ENCODE measurements at places on chromosomes 11 and 22.

- no peak for DNase-seq
These were observed 925.1 kb upstream of the TENM4 start for GRCh38 chr11:80365980-80366379.

- DNase-seq: no peak
These were observed 280.4 kb downstream of the DCDC1 start for GRCh38 chr11:31089117-31089516.

DNA sequence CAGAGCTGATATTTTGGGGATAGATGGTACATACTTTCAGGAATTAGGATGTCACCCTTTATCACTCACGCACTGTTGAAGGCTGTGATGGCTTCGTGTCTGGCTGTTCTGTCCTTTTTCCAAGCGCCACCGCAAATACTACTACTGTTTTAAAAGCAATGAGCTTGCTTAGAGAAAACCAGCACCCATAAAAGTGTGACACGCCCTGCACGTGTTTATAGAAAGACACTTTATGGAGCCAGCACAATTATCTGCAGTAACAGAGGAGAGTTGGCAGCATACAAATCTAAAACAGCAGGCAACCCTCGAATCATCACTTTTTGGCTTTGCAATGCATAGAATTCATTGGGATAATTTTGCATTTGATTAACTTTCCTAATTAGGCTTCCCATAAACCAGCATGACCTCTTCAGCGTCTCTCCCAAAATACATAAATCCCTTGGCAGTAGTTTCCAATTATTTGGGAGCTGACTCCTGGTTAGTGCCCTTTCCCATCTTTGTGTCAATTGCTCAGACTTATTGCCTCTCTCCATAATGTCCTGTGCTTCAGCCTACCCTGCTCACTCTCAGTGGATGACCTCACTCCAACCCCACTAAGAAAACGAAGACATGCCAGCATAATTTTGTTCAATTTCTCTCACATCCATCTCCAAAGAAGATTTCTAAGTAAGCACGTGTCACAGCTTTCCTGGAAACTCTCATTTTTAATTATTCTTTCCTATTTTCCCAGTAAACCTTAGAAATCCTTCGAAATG is 118.7 kb upstream of the LARGE1 start:
- no peak for DNase-seq

- no peak for DNase-seq
These were observed 276.8 kb upstream of the SESN3 start for GRCh38 chr11:95507794-95508193.

DNA sequence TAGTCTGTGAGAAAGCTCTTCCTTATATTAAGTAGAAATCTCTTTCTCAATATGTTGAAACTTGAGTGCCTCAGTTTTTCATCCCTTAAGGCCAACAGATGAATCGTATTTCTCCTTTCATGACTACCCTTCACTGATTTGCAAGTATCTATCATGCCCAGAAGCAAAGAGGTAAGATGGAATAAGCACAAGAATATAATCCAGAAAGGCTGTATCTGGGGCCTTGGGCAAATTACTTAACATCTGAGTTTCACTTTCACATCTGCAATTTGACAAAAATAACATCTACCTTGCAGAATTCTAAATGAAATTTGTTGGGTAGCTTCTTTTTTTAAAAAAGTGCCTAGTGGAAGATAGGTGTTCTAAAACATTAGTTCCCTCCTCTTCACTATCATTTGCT is 552.4 kb upstream of the ANO5 start:
- DNase-seq: no peak

DNA sequence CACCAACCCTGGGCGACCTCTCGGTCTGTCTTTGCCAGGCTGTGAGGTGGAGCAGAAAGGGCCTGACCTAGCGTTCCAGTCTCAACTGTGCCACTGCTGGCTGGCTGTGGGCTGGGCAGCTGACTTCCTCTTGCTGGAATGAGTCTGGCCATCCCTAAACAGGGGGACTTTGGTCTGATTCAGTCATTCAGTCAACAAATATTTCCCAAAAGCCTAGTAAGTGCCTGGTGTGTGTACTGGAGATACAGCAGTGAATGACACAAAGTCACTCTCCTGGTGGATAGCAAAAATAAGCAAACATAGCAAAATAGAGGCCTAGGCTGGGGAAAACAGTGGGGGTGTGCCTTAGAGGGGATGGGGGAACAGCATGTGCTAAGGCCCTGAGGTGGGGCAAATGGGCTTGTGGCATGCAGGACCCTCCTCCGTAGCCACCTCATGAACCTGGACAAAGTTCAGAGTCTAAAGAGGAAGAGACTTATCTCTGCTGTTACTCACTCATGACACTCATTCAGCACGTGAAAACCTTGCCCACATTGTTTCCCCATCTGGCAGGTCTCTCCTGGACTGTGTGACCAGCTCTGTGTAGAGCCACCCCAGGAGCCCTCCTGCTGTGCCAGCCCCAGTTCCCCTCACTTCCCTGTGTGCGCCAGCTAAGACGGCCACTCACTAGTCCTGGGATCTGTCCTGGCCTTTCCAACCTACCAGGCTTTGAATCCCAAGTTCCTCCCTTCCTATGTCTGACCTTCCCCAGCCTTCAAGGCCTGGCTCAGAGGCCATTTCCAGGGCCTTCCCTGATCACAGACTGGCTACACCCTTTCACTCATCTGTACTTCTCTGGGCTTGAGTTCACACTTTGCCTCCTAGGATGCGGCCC is 4.7 kb downstream of the GUCD1 start:
- DNase-seq: no peak

- no peak for DNase-seq
These were observed 380.8 kb upstream of the CADM1 start for GRCh38 chr11:115884800-115885534.

DNA sequence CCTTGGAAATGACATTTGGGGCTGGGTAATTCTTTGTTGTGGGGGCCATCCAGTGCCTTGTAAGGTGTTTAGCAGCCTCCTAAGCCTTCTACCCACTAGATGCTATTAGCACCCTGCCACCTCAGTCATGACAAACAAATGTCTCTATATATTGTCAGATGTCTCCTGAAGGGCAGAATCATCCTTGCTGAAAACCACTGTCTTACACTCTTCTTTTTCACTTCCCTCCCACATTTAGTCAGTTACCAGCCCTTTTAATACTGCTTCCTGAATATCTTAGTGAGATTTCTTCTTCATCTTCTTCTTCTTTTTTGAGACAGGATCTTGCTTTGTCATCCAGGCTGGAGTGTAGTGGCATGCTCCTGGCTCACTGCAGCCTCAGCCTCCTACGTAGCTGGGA is 33.1 kb downstream of the TNRC6B start:
- DNase-seq: no peak

GRCh38 chr11:131579932-131580387 is 209.5 kb downstream of the NTM start:
- peak; percentile 47 for DNase-seq

DNA sequence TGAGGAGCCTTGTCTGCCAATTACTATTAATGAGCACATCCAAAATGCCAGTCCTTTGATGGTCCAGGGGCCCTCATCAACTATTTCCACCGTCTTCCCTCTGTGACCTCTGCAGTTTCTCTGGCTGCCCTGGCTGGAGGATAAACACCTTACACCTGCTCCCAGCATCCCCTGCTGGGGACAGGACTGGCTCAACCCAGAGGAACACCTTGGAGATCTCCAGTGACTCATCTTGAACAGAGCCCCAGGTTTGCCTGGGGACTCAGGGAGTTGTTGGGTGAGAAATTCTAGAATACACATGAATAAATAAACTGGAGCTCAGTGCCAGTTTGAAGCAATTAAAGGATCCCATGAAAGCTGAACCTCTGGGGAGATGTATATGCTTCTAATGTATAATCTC is 24.0 kb upstream of the ELF5 start:
- DNase-seq: no peak

- DNase-seq: no peak
These were observed 20.6 kb downstream of the PRR5 start for GRCh38 chr22:44722611-44723010.

- DNase-seq: no peak
These were observed 2.0 kb upstream of the KCNJ1 start for GRCh38 chr11:128868841-128869671.

DNA sequence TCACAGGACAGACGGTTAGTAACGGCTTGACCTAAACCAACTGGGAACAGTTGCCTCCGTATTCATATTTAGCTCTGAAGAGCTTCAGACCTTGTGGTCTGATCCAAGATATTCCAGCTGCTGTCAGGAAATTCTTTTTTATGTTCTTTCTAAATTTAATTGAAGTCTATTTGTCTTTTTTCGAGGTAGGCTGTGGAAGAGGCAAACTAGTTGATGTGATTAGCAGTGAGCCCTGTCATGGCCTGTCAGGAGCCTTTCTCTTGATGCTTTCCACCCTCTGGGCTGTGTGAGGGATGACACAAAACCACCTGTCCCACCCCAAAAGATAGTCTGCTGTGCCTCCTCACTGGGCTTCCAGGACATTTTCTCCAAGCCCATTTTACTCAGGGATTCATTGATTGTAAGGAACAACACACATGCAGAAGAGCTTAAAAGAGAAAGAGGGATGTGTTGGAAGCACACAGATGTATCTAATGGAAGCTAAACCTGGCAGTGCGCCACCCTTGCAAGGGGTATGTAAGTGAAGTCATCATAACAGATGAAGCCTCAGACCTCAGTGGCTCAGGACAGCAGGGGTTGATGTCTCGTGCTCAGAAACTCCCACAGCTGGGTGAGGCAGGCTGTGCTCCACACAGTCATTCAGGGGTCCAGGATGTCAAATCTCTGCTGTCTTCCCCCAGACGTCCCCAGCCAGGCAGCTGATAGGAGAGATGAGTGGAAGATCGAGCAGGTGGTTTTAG is 170.0 kb downstream of the NCAM1 start:
- no peak for DNase-seq

GRCh38 chr11:73095613-73096012 is 46.5 kb downstream of the FCHSD2 start:
- DNase-seq: no peak

DNA sequence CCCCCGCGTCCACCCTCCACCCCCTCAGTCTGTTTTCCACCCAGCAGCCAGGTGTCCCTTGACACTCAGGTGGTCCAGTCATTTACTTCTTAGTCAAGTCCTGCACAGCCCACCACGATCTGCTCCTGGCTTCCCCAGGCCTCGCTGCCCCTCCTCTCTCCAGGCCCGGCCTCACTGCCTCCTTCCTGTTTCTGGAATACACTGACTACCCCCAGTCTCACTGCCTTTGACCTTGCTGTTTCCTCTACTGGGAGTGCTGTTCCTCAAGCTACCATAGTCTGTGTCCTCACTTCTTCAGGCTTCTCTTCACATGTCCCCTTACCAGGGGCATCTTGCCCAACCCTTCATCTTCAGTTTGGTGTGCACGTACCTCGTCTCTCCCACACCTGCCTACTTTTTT is 7.4 kb downstream of the MCM5 start:
- DNase-seq: no peak

GRCh38 chr11:34335331-34335730 is 22.5 kb downstream of the ABTB2 start:
- DNase-seq: no peak

DNA sequence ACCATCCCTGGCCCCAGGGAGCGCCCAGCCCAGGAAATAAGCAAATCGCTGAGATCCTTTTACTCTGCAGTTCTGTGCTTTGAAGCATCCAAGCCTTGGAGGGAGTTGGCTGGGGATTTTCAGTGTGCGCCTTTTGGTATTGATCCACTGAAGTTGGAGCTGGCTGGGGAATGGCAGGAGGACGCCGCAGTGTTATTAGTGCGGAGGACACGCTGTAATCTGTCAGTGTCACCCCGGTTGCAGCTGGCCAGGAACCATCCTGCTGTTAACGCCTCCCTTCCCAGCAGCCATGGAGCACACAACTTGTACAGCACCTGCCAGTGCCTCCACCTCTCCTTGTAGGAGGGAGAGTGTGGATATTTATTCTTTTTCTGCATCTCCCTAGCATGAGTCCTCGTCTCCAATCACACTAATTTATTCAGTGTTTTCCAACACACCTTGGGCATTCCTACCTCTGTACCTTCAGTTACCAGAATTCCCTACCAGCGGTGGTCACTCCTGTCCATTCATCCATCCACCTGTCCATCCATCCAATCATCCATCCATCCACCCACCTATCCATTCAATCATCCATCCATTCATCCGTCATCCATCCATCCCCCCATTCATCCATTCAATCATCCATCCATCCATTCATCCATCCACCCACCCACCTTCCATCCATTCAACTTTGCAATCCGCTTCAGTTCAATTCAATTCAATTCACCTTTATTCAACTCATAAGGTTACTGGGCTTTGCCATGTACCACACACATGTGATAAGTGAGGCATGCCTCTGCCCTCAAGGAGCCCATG is 21.9 kb upstream of the EIF3D start:
- DNase-seq: no peak

GRCh38 chr11:120023120-120023519 is 114.8 kb downstream of the TRIM29 start:
- no peak for DNase-seq

DNA sequence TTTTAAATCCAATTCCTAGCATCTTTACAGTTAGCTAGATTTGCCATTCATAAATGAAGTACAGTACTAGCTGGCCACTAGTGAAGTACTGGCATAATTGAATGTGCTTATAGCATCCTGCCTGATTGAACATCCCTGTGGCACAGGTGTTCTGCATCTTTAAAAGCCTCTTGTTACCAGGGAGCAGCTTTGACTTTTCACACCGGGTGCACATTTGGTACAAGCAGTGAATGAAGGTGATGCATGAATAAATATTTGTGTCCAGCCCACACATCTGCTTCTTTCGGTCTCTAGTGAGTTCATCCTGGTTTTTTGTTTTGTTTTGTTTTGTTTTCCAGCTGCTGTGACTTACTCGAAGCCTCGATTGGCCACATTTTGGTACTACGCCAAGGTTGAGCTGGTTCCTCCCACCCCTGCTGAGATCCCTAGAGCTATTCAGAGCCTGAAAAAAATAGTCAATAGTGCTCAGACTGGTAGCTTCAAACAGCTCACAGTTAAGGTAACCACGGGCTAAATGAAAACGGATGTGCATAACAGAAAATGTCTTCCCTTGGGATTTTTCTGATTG is 5.3 kb downstream of the ATP5MG start:
- DNase-seq: no peak

- no peak for DNase-seq
These were observed at the start of gene APOA1 for GRCh38 chr11:116837231-116838091. APOA1 (minus strand) TSS chr11:116837622; CDS start chr11:116837387, 235 bp downstream.

DNA sequence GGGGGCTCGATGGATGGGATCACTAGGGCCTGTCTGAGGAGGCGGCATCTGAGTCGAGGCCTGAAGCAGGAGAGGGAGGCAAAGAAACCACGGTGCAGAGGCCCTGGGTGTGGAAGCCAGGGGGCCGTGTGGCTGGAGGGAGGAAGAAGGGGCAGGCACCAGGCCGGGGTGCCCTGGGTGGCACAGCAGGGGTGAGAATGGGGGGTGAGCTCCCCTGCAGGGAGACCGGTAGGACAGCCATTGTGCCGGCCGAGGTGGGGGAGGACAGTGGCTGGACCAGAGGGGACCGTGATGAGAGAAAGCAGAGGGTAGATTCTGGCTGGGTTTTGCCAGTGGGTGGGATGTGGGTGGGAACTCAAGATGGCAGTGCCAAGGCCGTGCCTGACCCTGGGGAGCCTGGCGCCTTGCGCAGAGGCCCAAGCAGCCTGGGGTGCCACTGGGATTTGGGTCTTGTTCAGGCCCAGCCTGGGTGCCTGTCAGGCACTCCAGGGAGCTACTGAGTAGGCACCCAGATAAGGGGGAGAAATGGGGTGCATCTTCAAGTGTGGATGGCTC is 18.7 kb downstream of the PHLDA2 start:
- no peak for DNase-seq

Data from stromal cell of bone marrow (primary cell).